Keratinocyte (primary cell): ENCODE measurements at places on chromosomes 2 and 18.

GRCh38 chr2:238974501-238975166 is 126.7 kb downstream of the TWIST2 start:
- peak; percentile 21 for DNase-seq

DNA sequence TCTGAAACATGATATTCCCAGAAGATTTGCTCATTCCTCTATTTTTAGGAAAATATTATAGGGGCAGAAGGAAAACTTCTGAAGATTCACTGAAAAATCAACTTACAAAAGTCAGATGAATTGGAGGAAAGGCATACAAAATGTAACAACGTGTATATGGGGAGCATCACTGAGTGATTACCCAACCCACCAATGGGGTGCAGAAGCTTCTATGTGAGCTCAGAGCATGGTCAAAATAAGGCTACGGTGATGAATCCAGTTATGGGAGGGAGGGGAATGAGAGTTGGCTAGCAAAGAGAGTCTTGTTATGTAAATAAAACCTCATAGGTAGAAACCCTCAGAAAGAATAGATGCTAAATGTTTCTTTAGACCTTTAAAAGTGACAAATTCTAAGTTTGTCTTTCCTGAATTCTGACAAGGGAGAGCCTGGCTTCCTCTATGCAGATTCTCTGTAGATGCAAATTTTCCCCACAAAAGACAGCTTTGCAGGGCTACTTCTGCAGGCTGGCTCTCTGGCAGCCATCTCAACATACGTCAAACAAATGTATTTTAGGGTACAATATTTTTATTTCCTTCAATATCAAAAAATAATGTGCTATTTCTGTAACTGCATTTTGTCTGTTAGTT is 171.4 kb upstream of the NDUFV2 start:
- no peak for DNase-seq

GRCh38 chr18:75214332-75214690 is 3.7 kb downstream of the TSHZ1 start:
- no peak for DNase-seq

GRCh38 chr18:14964002-14964401 is 216.0 kb downstream of the ANKRD30B start:
- DNase-seq = no peak

DNA sequence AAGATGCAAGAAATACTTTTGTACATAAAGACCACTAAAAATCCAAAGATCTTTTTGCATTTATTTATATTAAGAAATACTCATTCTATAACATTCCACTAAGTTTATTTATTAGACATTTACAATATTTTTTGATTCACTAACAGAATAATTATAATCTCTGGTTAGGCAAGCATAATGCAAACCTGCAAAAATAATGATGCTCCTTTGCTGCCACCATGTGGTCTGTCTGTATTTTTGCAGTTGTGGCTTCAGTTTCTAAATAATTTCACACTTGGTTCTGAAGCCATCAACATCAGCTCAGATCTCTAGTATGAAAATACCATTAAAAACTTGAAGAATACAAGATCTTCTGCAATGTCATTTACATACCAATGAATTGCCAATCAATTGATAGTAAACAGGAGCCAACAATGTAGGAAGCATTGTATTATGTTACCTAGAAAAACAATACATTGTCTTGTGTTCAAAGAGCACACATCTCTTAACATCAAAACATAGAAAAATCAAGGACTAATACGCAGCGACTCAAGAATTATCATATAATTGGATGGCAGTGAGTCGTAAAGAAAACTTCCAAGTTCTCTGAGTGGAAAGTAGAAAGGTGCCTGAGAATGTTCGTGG is 28.8 kb upstream of the WDR75 start:
- DNase-seq = no peak

DNA sequence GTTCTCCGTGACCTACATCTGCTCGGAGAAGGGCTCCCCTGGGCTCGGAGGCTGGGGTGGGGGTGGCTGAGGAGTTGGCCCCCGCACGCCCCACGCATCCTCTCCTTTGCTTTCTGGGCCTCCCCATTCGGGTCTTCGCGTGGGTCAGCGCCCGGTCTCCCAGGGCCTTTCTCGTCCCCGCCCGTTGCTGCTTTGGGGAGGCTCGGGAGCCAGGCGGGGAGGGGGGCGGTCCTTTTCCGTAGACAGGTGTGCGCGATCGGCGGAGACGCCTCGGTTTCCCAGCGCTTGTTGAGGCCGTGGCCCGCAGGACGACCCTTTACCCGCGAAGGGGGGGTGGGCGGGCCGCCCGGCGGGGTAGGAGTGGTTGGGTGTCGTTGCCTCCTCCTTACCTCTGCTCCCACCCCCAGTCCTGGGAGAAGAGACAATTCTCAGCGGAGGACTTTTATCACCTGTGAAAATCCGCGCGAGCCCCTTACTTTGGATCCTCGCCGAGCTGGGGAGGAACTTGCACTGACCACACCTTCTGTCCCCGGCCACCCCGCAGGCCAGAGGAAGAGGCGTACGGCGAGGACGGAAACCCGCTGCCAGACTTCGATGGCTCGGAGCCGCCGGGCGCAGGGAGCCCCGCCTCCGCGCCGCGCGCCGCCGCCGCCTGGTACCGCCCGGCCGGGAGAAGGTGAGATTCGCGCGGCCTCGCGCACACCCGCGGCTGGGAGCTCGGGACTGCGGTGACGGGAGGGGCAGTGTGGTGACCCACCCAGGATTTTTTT is 2.6 kb downstream of the ADCYAP1 start:
- no peak for DNase-seq
